ENCODE measurements at places on chromosomes 3 and 15. TPM values are rescaled to one million over a fixed set of nuclear protein-coding genes. Genes with fewer than 3 reads are reported as not detected.

GRCh38 chr3:155739154-155739553 lies 5.7 kb downstream of the PLCH1 start:
- no peak for DNase-seq

Gene ISG20
- 4.2 TPM for polyA plus RNA-seq

DNA sequence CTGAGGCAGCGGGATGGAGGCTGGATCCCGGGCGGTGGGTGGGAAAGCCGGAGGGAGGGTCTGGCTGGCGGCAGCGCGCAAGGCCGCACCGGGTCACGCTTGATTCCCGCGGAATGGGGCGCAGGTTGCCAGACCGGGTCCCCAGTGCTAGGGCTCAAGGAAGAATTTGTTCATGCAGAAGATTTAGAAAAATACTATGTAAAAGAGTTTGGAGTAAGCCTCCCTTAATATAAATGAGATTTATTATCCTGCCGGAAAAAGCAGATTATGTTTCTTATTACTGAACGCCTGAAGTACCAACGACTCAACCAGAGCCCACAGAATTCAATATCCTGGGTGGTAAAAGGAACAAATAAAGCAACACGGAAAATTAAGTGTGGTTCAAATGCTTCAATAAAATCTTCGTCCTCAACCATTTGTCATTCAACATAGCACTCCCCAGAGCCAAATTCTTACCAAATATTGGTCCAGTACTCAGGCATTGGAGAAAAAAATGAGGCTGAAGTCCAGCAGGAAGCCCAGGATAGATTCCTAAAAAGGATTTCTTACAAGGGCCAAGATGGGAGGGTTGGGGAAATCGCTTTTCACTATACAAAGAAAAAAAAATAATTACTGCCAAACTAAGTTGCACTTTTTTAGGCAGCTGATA lies 1.2 kb upstream of the ZBTB20 start:
- no peak for DNase-seq

GRCh38 chr15:22981051-22981840 lies 1.1 kb upstream of the CYFIP1 start:
- no peak for DNase-seq

DNA sequence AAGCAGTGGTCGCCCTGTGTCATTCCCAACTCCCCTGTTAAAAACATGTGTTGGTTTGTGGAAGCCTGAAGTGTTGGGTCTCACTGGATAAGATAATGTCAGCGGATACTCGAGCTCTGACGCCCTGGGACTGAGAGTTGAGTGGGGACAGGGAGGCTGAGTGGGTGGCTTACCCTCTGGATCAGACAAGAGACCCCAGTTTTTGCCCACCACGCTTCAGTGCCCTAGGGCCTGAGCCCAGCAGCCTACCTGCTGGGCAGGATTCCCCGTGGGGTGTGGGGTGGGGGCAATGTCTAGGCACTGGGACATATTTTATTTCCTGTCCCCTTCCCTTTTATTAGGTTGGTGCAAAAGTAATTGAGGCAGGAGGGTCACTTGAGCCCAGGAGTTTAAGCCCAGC lies 75.0 kb downstream of the SMAD6 start:
- no peak for DNase-seq

Gene OCA2
- 0.04 TPM for polyA plus RNA-seq

GRCh38 chr3:159169828-159170227 lies 368.0 kb downstream of the MFSD1 start:
- peak; percentile 54 for DNase-seq
